ENCODE measurements at places on chromosomes 12 and 14.

- DNase-seq, result no peak
Observed at GRCh38 chr12:106954462-106955376, 988 bp upstream of the TMEM263 start.

DNA sequence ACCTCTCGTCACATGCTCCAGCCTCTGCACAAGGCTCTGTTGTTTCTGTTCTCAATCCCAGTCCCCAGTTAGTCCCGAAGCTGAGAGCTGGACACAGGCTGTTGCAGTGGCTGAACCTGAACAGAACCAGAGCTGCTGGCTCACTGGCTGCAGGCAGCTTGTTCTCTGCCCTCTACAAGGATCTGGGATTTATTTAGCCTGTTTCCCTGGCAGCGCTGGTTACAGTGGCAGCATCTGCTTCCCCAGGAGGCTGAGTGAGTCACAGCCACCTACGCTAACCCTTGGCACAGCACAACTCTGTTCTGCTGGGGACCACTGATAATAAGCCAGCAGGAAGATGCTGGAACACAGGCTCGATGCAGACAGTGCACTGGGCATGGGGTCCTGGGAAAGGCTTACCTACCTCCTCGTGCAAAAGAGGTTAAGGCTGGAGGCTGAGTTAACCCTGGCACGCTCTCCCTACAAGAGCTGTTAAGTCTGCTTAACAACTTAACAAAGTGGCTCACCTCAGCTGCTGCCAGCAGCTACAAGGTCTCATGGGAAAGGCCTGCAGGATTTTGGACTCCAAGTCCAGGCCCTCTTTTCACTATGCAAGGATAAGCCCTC is 299.6 kb downstream of the PCNX1 start:
- peak; percentile 45 for DNase-seq

DNA sequence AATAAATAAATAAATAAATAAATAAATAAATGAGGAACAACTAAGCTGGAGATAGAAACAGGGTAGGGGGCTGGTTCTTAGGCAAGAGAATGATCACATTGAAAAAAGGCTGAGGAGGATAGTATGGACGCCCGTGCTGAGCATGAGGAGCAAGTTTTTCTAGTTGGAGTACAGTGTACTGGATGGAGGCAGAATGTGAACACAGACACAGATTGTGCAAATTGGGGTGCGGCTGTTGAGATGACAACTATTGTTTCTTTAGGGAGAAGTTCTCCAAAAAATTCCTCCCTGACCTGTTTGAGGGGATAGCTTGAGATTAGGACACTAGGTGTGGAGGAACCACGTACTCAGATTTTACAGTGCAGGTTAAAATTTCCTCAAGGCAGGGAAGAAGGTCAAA is 979 bp upstream of the BIN2 start:
- no peak for DNase-seq

DNA sequence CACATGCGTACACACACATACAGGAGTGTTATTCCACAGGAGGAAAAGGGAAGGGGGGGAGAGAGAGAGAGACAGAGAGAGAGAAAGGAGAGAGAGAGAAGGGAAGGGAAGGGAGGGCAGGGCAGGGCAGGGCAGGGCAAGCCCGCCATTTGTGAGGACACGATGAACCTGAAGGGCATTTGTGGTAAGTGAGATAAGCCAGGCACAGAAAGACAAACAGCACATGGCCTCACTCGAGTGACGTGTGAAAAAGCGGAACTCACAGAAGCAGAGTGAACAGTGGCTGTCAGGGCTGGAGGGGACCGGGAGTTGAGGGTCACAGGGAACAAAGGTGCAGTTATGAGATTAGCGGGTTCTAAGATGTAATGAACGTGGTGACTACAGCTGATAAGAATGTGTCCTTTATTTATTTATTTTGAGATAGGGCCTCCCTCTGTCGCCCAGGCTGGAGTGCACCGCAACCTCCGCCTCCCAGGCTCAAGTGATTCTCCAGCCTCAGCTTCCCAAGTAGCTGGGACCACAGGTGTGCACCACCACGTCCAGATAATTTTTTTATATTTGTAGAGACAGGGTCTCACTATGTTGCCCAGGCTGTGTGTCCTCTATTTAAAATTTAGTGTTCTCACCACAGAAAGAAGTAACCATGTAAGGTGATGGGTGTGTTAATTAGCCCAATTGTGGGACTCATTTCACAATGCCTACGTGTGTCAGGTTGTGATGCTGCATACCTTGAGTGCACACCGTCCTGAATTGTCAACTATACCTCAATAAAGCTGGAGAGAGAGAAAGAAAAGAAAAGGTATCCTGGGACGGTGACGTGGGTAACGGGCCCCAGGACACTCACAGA is 18.7 kb upstream of the FBRSL1 start:
- DNase-seq, result no peak

DNA sequence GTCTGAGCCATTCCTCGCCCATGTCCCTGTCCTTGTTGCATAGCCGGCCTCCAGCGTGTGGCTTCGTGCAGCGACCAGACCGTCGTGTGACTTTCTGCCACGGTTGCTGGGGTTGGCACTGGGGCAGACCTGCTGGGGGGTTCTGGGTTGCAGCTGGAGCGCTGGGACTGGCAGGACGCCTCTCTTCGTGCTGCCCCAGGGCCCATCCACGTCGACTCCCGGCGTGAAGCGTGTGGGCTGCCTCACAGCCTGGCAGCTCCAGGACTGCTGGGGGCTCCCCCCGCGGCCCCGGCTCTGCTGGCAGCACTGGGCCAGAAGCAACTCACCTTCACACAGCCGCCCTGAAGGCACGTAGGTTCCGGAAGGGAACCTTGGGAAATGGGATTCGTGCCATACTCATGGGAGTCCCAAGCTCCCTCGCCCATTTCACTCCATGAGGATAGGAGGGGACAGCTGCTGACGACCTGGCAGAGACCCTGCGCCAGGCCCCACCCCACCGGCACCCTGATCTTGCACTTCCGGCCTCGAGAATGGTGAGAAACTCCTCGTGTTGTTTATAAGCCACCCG is 51.9 kb downstream of the GALNT9 start:
- DNase-seq, result no peak

DNA sequence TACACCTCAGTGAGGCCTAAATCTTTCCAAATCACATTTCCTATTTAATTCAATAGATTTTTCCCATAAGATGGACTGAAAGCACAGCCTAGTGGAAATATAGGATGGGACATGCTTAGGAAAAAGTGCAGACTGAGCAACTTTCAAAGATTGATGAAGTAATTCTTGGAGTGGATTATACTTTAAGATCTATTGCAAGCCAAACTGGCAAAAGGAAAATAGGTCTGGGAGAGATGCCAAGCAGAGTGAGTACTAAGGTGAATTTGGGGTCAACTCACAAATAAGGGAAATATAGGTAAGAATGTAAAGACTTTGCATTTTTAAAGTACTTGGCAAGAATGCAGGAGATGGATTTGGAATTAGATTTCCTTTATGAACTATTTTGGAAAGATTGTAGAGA is 170.2 kb upstream of the FOXG1 start:
- DNase-seq, result no peak

DNA sequence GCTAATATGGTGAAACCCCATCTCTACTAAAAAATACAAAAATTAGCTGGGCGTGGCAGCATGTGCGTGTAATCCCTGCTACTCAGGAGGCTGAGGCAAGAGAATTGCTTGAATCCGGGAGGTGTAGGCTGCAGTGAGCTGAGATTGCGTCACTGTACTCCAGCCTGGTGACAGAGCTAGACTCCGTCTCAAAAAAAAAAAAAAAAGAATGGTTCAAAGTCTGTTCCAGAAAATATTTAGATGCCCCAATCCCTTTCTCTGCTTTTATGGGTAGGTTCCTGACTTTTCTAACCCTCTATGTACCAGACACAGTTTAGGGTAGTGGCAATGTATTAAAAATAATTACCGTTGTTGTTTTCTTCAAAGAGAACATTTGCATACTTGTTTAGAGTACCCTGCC is 161.4 kb downstream of the STXBP6 start:
- no peak for DNase-seq

DNA sequence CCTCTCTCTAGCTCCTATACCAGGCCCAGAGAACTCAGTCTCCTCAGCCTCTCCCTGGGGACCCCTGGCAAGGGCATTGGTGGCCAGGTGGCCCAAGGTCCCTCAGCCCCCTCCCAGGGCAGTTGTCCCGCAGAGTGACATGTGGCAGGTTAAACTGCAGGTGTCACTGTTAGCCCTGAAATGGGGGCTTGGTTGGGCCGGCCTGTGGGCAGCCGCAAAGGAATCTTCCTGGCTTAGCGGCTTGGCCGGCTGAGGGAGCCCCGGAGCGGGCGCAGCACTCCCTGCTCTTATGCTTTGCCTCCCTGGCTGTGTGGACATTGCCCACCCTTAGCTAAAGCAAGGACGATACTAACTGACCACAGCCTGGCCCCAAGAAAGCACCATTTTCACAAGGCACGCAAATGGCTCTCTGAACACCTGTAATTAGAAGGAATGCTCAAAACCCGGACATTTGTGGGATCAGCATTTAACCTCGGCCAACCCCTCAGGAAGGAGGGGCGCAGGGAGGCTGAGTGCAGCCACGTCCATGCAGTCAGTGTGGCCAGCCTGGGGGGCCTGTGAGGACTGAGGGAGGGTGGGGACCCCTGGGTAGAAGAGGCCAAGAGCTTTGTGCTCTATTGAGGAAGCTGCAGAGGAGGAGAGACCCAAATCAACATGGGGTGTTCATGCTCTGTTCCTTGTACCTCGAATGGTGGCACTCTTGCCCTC is 82.2 kb downstream of the PAPOLA start:
- DNase-seq, result peak; percentile 54

DNA sequence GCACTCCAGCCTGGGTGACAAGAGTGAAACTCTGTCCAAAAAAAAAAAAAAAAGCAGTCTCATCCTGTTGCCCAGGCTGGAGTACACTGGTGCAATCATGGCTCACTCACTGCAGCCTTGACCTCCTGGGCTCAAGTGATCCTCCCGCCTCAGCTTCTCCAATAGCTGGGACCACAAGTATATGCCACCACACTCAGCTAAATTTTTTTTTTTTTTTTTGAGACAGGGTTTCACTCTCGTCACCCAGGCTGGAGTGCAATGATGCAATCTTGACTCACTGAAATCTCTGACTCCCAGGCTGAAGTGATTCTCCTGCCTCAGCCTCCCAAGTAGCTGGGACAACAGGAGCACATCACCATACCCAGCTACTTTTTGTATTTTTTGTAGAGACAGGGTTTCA is 5.2 kb upstream of the CNPY2 start:
- no peak for DNase-seq

GRCh38 chr12:83145325-83145840 is 458.7 kb downstream of the TMTC2 start:
- no peak for DNase-seq

- DNase-seq, result no peak
Observed at GRCh38 chr12:102005256-102005655, 56.5 kb downstream of the WASHC3 start.

GRCh38 chr14:83994020-83994419 is 1535.9 kb upstream of the FLRT2 start:
- no peak for DNase-seq

DNA sequence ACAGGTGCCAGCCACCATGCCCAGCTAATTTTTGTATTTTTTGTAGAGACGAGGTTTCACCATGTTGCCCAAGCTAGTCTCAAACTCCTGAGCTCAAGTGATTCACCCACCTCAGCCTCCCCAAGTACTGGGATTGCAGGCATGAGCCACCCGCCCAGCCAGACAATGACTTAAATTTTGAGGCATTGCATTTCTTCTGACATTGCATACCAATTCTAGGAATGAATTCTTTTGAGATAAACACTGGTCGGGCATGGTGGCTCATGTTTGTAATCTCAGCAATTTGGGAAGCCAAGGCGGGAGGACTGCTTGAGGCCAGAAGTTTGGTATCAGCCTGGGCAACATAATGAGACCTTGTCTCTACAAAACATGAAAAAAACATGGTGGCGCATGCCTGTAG is 2.5 kb upstream of the CELA1 start:
- DNase-seq, result no peak

GRCh38 chr12:4112734-4113325 is 160.7 kb upstream of the CCND2 start:
- no peak for DNase-seq

GRCh38 chr14:77561881-77562280 is 54.6 kb downstream of the SPTLC2 start:
- no peak for DNase-seq

GRCh38 chr14:63276492-63277342 is 42.0 kb downstream of the GPHB5 start:
- peak; percentile 39 for DNase-seq

GRCh38 chr12:105921872-105922669 is 216.7 kb downstream of the NUAK1 start:
- no peak for DNase-seq

GRCh38 chr12:11916771-11917170 is 154.0 kb upstream of the BCL2L14 start:
- no peak for DNase-seq

GRCh38 chr14:98195256-98195655 is 1076.7 kb downstream of the BCL11B start:
- DNase-seq, result no peak

- DNase-seq, result no peak
Observed at GRCh38 chr12:52035190-52035589, 16.1 kb upstream of the NR4A1 start.

Data from NCI-H524 treated with DMSO at 0.1 percent for 48 hours (cell line).